ENCODE measurements at places on chromosomes 2 and 18.

DNA sequence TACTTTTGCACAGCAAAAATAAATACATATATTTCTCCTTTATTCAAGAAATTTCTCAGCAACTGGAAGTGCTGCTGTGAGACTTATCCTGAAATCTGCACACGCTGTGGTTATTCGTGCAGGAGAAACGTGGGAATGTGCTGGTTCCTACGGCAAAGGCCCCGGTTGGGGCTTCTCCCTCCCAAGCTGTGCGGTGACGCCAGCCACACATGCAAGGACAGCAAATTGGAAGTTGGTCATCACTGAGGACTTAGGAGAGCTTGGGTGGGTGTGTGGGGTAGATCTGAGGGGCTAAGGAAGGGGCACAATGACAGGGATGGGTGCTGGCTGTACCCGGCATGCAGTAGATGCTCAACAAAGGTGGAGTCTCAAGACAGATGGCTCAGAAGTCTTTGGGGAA, 16.5 kb upstream of the MTCL1 start:
- no peak overlapping the region for H3K27ac ChIP-seq
- no peaks in the 10 kb centered on the region for H3K36me3 ChIP-seq
- DNase-seq, result no peak
- no peaks in the 10 kb centered on the region for H3K27me3 ChIP-seq
- no peak overlapping the region for H3K4me3 ChIP-seq

DNA sequence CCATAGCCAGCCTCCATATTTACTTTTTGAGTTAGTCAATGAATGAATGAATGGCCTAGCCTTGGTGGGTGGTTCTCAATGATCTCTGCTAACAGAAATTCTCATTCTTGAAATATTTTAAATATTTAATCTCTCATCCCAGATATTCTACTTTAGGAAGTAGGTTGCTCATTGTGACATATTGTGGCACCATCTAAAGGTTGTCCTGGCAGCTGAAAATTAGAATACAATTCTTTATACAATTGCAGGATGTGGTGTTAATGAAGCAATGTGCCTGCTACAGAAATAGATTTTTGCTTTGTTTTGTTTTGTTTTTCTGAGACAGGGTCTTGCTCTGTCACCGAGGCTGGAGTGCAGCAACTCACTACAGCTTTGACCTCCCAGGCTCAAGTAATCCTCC, 35.8 kb downstream of the SCG2 start:
- no peak for DNase-seq
- no peaks in the 10 kb centered on the region for H3K27me3 ChIP-seq
- H3K36me3 ChIP-seq, result no peaks in the 10 kb centered on the region
- H3K4me1 ChIP-seq, result no peaks in the 10 kb centered on the region
- no peak overlapping the region for H3K27ac ChIP-seq

DNA sequence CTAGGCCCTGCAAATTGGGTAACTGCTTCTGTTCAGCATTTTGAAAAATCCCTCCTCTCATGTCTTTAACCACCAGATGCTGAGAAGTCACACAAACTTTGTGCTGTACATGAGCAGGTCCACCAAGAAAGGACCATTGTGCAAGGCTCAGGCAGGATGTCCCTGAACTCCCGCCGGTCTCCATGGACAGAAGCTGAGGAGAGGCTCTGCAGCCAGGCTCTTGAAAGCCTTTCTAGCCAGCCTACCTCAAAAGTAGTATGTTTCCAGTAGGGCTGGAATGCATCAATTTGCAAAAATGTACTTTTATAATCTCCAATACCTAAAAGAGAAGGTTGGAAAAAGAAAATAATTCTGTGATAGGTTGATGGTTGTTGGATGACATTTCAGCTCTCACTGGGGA, 47.0 kb upstream of the SH3BP4 start:
- no peak overlapping the region for H3K27ac ChIP-seq
- H3K4me1 ChIP-seq, result no peaks in the 10 kb centered on the region
- H3K36me3 ChIP-seq, result no peaks in the 10 kb centered on the region
- no peak for DNase-seq

GRCh38 chr2:177332026-177332991, 60.3 kb upstream of the AGPS start:
- H3K27ac ChIP-seq, result peak overlapping the region; percentile 41
- H3K4me1 ChIP-seq, result no peaks in the 10 kb centered on the region
- H3K4me3 ChIP-seq, result no peak overlapping the region
- peak; percentile 53 for DNase-seq
- no peaks in the 10 kb centered on the region for H3K36me3 ChIP-seq

DNA sequence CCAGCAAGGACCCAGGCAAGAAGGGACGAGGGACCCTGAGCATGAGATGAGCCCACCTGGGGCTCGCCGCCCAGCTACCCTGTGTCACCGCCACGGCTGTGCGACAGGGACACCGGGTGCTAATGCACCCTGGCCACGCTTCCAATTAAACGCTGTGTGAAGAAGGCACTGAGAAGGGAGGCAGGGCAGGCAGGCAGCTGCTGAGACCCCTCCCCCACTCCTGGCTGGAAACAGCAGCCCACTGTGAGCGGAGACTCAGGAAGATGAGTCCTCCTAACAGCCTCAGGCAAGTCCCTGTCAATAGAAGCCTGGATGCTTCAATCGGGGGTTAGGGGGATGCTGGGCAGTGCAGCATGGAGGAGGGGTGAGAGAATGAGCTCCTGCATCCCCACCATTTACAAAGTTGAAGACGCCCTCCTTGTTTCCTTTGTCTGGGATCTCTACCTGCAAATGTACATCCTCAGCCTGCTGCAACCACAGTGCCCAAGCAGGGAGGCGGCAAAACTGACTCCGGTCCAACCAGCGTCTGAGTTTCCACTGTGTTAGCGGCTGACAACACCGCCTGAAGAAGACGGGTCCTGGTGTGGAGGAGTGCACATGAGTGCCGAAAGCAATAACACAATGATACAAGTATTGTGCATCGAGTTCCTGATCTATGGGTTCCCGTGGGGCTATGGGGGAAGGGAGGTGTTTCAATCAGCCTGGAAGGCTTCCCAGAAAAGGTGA, 12.8 kb downstream of the TMEM163 start:
- DNase-seq, result no peak
- H3K36me3 ChIP-seq, result no peaks in the 10 kb centered on the region

GRCh38 chr18:58915006-58915799, 50.5 kb downstream of the ZNF532 start:
- no peak overlapping the region for H3K27ac ChIP-seq
- no peaks in the 10 kb centered on the region for H3K36me3 ChIP-seq
- no peaks in the 10 kb centered on the region for H3K4me1 ChIP-seq

DNA sequence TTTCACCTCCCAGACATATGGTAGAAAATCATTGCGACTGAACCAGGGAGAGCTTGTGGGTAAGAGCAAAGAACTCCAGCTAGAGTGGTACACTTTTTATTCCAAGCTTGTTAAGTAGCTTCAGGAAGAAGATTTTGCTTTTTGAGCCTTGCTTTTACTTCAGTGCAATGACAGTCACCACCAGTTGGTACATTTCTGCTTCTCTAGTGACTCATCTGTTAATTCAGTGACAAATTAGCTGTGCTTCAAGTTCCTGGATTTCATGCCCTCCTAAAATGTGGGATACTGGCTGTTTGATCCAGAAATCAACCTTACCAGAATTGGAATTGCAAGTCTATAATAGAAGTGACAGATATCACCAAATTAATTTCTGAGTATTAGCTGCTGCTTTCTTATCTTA, 117.6 kb upstream of the TTN start:
- no peaks in the 10 kb centered on the region for H3K27me3 ChIP-seq
- no peak for DNase-seq

- H3K27me3 ChIP-seq, result no peaks in the 10 kb centered on the region
- no peak overlapping the region for H3K4me3 ChIP-seq
- no peak for DNase-seq
- no peaks in the 10 kb centered on the region for H3K4me1 ChIP-seq
Measured at GRCh38 chr2:54657664-54658083, 65.8 kb upstream of the EML6 start.

- no peaks in the 10 kb centered on the region for H3K36me3 ChIP-seq
- no peak overlapping the region for H3K27ac ChIP-seq
- DNase-seq, result no peak
- H3K4me3 ChIP-seq, result no peak overlapping the region
Measured at GRCh38 chr2:237870126-237870525, 10.7 kb downstream of the RAMP1 start.

DNA sequence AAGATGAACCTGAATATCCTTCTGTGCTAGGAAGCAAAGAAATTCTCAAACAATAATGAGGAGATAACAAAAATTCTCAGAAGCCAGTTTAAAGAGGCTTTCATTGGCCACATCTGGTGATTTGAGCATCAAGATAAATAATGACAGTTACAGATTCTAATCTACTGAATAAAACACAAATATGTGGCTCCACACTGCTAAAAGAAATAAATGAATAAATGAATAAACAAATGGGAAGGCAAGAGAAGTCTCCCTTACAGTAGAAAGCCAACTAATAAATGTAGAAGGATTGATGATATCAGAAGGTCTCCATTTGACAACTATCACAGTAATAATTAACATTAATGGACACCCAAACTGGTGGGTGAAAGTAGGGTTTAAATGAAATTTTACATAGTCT, 54.6 kb upstream of the ADAM23 start:
- H3K27me3 ChIP-seq, result no peaks in the 10 kb centered on the region
- H3K4me1 ChIP-seq, result no peaks in the 10 kb centered on the region
- no peak overlapping the region for H3K4me3 ChIP-seq
- no peaks in the 10 kb centered on the region for H3K36me3 ChIP-seq
- no peak overlapping the region for H3K27ac ChIP-seq

DNA sequence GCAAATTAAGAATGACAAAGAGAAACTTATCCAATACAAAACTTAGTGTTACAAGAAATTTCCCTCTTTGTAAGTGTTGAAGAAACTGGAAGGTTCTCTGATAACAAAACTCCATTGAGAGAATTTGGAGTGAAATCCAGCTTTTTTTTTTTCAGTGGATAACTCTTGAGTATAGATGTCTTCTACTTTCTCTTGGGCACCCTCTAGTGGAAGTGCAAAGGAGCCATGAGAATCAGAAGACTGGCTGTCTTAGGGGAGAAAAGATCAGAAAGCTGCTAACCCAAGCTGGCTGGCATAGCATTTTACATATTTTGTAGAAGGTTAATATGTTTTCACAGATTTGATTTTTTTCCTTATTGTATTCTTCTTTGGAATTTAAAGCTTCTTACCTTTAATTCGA, 138.8 kb upstream of the SATB2 start:
- no peak for DNase-seq
- no peaks in the 10 kb centered on the region for H3K27me3 ChIP-seq
- no peaks in the 10 kb centered on the region for H3K4me1 ChIP-seq

DNA sequence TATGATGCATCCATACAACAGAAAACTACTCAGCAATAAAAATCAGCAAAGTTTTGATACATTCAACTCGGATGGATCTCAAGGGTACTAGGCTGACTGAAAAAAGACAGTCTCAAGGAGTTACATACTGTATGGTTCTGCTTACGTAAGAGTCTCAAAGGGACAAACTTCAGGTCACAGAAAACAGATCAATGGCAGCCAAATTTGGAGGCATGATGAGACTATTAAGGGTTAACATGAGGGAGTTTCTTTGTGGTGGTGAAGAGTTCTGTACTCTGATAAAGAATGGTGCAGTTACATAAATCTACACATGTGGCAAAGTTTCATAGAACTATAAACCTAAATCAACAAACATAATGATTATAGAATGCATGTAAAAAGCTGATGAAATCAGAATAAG, 81.4 kb downstream of the COBLL1 start:
- DNase-seq, result no peak
- H3K27me3 ChIP-seq, result no peaks in the 10 kb centered on the region
- no peaks in the 10 kb centered on the region for H3K36me3 ChIP-seq
- no peak overlapping the region for H3K27ac ChIP-seq
- no peak overlapping the region for H3K4me3 ChIP-seq

GRCh38 chr2:150286730-150287362, 200.6 kb downstream of the RND3 start:
- no peaks in the 10 kb centered on the region for H3K27me3 ChIP-seq
- H3K4me3 ChIP-seq, result no peak overlapping the region
- no peak overlapping the region for H3K27ac ChIP-seq

- peak; percentile 91 for DNase-seq
- no peak overlapping the region for H3K4me3 ChIP-seq
- no peaks in the 10 kb centered on the region for H3K27me3 ChIP-seq
- no peaks in the 10 kb centered on the region for H3K36me3 ChIP-seq
- peak overlapping the region; percentile 50 for H3K27ac ChIP-seq
Measured at GRCh38 chr2:148255929-148256328, 235.0 kb downstream of the MBD5 start.

DNA sequence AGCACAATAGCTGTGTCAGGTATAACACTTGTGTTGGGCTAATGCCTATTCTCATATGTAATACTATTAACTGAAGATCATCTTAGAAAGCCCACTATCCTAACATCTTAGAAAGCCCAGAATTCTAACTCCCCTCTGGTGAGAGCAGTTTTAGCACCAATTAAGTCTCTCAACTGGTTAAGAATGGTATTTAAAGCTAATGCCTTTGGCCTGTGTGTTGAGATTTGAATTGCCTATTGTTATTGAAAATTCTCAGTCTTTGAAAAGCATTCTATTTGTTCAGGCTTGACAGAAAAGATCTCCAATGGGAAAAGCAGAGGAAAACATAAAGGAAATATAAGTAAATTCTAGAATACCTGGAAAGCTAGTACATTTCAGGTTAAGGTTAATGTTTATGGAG, 352.5 kb downstream of the ARHGAP15 start:
- no peaks in the 10 kb centered on the region for H3K4me1 ChIP-seq
- H3K36me3 ChIP-seq, result no peaks in the 10 kb centered on the region
- no peak for DNase-seq
- H3K27me3 ChIP-seq, result no peaks in the 10 kb centered on the region
- no peak overlapping the region for H3K4me3 ChIP-seq

- H3K27ac ChIP-seq, result no peak overlapping the region
- H3K4me1 ChIP-seq, result no peaks in the 10 kb centered on the region
- no peaks in the 10 kb centered on the region for H3K27me3 ChIP-seq
Measured at GRCh38 chr2:138600732-138601457, 99.3 kb downstream of the SPOPL start.

- H3K36me3 ChIP-seq, result peaks cover 3% of the 10 kb centered on the region
- H3K4me3 ChIP-seq, result no peak overlapping the region
- H3K4me1 ChIP-seq, result no peaks in the 10 kb centered on the region
- no peak overlapping the region for H3K27ac ChIP-seq
Measured at GRCh38 chr2:177433402-177433801, 40.8 kb downstream of the AGPS start.

GRCh38 chr2:7891312-7891711, 790.5 kb upstream of the ID2 start:
- no peak for DNase-seq
- no peaks in the 10 kb centered on the region for H3K4me1 ChIP-seq
- no peaks in the 10 kb centered on the region for H3K27me3 ChIP-seq
- no peak overlapping the region for H3K27ac ChIP-seq
- no peaks in the 10 kb centered on the region for H3K36me3 ChIP-seq
- H3K4me3 ChIP-seq, result no peak overlapping the region

All from right lobe of liver (tissue), 6 donors.